ENCODE measurements at places on chromosomes 7 and 10. TPM values are rescaled to one million over a fixed set of nuclear protein-coding genes. Genes with fewer than 3 reads are reported as not detected.

- no peak for DNase-seq
These were observed 25.9 kb downstream of the ADCY1 start for GRCh38 chr7:45599851-45600706.

DNA sequence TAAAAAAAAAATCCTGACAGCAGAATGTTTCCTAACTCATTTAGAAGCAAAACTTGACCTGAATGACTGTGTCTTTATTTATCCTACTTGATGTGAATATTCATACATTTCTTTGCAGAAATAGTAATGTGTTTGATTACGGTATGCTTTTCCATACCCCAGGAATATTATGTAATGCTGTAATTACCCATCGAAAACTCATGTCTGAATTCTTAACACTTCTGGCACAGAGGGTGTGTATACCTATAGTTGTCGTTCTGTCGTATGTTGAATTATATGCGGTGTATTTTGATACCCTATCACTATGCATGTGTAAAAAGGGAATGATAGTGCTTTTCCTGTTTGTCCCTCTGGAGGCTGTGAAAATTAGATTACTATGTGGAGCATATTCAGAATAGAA lies 26.6 kb downstream of the SDK1 start:
- DNase-seq = no peak

TRIM50 gene
- total RNA-seq = not detected

DNA sequence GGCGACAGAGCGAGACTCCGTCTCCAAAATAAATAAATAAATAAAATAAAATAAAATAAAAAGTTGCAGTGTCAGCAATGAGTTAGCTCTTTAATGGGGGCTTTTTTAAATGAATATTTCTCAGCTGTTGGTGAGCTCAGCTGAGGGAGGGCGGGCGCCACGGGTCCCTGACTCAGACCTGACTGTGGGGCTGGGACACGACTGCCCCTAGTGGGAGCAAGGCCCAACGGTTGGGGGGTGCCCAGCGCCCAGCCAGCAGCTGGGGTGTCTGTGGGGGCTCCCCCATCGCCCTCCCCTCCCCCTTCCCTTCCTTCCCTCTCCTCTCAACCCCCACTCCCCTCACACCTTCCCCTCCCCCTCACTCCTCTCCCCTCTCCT lies 46.6 kb downstream of the PWWP2B start:
- DNase-seq = no peak

SPDYE2B gene
- total RNA-seq = not detected

GRCh38 chr10:48700493-48700892 lies 15.8 kb downstream of the WDFY4 start:
- no peak for DNase-seq

DNA sequence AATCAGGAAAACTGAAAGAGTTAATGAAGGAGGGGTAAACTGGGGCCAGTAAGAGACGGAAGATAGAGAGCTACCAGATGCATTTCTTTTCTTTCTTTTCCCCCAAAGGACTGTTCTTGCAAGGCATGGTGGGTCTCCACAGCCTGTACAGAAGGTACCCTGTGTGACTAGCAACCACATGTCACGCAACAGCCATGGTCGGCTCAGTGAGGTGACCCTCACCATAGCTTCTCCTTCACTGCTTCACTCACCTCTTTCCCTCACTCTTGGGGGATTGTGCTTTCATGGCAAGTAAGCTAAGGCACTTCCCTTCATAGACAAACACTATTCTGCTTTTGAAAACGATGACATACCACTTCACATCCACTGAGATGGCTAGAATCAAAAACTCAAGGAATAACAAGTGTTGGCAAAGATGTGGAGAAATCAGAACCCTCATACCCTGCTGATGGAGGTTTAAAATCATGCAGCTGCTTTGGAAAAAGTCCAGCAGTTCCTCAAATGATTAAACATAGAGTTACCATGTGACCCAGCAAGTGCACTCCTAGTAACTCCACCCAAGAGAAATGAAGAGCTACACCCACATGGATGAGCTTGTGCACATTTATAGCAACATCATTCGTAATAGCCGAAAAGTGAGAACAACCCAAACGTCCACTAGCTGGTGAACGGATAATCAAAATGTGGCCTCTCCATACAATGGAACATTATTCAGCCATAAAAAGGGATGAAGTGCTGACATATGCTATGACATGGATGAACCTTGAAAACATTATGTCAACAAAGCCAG lies 3.8 kb upstream of the INSIG1 start:
- no peak for DNase-seq

DNA sequence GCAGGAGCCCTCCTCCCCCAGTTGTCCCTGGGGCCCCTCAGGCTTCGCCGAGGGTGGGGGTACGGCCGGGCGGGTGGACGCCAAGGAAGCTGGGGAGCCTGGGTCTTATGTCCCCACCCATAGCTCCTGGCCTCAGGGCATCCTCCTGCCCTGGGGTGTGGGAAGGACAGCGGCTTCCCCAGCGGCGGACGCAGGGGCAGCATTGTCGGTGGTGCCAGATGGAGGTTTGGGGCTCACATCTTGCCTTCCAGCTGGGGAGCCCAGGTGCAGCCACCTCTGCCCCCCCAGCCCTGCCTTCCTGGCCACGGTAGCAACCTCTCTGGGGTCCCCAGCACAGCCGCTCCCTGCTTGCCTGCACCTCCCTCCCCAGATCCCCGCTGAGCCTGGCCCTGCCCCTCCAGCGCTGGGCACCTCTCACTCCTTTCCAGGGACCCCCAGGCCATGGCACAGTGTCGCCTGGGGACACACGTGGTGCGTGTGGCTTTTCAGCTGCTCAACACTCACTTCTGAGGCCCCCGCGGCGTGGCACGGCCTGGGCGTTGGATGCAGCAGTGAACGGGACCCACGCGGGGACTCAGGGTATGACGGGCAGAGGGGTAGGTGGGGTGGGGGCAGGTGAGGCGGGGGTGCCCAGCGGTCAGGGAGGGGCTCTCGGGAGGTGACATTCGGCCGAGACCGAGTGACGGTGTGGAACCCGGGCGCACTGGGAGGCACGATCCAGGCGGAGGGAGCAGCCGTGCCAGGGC lies 53.1 kb downstream of the UNCX start:
- DNase-seq = no peak

DNA sequence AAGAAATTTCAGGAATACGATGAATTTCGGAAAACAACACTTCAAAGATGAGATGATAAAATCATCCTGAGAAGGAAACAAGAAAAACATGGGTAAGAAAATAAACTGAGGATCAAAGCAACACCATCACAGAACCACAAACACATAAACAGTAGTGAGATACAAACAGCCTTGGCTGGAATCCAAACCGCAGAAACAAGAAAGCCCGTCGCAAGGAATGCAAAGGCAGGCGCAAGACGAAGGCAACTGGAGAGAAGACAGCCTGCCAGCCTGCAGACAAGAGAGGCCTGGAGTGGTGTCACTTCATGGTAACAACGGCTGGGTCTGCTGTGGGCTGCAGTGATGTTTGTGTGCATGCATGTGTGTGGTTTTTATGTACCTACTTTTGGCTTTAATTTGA lies 61.8 kb upstream of the DRGX start:
- DNase-seq = no peak

PANK1 gene
- total RNA-seq = 5.8 TPM

- DNase-seq = no peak
These were observed 11.4 kb upstream of the PTN start for GRCh38 chr7:137354961-137355360.

- no peak for DNase-seq
These were observed 11.5 kb downstream of the ARL3 start for GRCh38 chr10:102702742-102703141.

DNA sequence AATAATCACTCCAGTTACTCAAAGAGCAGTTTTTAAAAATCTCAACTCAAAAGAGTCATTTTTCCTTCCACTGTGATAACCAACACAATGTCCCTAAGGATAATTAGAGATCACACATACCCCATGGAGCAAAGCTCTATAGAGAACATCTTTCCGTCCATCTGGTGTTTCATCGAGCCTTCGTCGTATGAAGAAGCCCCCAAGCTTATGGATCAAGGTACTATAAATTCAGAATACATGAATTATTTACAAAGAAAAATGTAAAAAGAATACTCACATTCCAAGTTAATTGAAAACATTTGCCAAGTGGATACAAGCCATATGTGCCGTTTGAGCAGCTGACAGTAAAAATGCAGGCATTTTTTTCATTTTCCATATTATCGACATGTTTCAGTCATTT lies 14.8 kb downstream of the GPAM start:
- no peak for DNase-seq

TUBAL3 gene
- total RNA-seq = not detected

NUTM2E gene
- total RNA-seq = not detected

CYP2C8 gene
- total RNA-seq = 0.07 TPM

DNA sequence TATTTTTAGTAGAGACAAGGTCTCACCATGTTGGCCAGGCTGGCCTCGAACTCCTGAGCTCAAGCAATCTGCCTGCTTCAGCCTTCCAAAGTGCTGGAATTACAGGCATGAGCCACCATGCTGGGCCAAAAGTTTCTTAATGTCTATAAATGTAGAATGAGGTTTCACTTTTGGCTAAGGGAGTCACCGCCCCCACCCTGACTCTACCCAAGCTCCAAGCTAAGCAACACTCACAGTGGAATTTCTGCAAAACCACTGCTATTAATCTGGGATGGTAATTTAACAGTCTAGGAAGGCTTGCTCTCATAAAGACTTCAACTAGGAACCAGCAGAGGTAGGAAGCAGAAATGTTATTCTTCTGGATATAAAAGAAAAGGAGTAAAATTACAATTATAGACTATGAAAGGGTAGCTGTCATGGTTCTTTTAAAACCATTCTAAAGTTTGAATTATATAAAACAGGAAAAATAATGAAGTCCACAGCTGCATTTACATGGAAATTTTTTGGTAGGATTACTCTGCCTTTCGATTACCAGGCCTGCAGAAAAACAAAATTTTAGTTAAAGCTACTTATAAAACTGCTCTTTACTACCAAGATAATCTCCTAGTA lies 211.6 kb downstream of the SFMBT2 start:
- no peak for DNase-seq

GRCh38 chr10:62374862-62375710 lies 917 bp downstream of the ZNF365 start:
- DNase-seq = no peak

DBF4 gene
- 60.5 TPM for total RNA-seq

FGFBP3 gene
- 1.2 TPM for total RNA-seq

Measured in epithelial cell of proximal tubule (primary cell).